ENCODE measurements at places on chromosomes 11 and 22. TPM values are rescaled to one million over a fixed set of nuclear protein-coding genes. Genes with fewer than 3 reads are reported as not detected.

GRCh38 chr11:2995893-2996554 is 3.9 kb upstream of the NAP1L4 start:
- DNase-seq, result peak; percentile 38

DNA sequence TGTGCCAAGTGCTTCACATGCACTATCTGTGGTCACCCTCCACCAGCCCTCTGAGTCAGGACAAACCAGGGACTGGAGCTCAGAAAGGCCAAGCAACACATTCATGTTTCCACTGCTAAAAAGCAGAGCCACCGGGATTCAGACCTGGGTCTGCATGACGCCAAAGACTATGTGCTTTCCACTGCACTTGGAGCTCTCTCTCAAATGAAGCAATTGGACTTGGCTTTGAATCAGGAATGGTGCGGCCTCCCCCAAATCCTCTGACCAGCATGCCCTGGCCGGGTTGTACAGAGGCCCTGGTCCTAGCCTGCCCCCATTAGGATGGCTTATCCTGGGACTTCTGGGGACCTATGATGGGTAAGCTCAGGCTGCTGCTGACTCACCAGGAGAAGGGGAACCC is 80.7 kb downstream of the PKNOX2 start:
- DNase-seq, result no peak

GRCh38 chr22:19115628-19116027 is 6.6 kb downstream of the DGCR2 start:
- DNase-seq, result no peak

GRCh38 chr11:22076271-22076930 is 116.5 kb upstream of the ANO5 start:
- no peak for DNase-seq

DNA sequence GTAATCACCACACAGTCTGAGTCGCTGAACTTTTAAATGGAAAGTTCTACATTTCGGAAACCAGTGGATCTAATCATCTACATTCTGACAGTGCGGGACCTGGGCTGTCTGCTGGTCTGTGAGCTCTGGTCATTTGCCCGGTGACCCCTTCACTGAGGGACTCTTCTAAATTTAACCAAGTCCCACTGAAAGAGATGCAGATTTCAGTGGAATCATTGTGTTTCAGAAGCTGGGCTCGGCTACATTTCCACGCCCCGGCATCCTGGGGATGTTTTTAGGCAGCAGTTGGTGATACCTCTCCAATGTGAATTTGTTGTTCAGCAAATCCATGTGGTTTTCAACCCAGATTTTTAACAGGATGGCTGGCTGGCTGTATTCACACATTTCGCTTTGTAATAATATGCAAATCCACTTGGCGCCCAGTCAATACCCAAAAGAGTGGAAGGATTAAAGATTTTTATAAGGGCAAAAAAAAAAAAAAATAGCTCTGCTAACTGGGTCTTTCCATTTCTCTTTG is 145.5 kb upstream of the RASSF10 start:
- DNase-seq, result no peak

ZFTA gene
- total RNA-seq, result 10.9 TPM

CCDC116 gene
- total RNA-seq, result 0.22 TPM

DNA sequence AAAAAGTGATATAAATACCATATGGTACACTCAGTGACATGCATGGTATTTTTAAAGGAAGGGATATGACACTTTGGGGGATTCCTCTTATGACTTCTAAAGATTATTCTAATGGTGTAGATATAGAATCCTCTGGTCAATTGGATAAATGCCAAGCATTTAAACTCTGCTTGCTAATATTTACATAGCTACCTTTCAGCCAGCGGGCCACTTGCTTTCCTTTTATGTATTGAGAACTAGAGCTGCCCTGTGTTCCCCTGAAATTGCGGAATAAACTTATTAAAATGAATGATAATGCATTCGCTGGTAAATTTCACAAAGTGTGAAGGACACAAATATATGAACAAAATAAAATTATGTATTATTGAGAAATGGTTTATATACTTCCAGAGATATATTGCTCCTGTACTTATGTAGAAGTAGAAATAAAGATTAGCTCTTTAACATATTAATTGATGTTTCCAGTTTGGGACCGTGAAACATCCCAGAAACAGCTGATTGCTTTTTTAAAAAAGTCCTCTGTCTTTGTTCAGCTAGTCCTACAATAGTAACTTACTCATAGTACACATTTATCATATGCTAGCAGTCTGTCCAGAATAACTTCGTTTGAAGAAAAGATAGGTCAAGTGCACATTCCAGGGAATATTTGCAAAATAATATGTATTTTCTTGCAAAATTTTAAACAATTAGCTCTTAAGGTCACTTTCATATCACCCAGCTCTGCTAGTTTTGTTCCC is 40.1 kb upstream of the CARD18 start:
- no peak for DNase-seq

DNA sequence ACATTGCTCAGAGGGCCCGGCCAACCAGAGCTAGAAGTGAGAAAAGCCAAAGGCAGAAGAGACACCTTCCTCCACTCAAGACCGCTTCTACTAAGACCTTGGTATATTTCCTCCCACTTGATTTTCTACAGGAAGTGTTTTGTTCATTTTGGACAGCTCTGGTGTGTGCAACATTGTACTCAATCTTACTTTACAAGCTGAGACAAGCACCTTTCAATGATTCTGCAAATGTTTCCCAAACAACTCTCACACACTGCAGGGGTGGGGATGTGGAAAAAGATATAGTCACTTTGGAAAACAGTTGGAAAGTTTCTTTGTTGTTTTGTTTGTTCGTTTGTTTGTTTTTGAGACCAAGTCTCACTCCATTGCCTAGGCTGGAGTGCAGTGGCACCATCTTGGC is 15.7 kb downstream of the MYO18B start:
- no peak for DNase-seq

- DNase-seq, result no peak
Observed at GRCh38 chr22:30393322-30393680, 3.5 kb upstream of the SEC14L2 start.

DNA sequence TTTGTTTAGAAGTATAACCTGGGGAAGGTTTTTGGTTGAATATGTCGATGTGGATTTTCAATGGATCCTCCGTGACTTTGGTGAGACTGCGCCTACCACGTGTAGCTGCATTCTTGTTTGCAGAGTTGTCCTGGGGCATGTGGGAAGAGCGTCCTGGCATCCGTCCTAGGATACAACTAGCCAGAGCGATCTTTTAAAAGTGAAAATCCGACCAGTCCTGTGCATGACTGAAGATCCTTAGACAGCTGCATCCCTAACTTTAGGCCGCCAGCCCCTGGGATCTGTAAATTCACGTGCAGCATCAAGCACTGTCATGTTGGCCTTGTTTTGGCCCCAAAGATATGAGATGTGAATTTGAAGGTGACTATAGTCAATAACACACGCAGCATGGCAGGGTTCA is 22.4 kb upstream of the THY1 start:
- DNase-seq, result no peak

DNA sequence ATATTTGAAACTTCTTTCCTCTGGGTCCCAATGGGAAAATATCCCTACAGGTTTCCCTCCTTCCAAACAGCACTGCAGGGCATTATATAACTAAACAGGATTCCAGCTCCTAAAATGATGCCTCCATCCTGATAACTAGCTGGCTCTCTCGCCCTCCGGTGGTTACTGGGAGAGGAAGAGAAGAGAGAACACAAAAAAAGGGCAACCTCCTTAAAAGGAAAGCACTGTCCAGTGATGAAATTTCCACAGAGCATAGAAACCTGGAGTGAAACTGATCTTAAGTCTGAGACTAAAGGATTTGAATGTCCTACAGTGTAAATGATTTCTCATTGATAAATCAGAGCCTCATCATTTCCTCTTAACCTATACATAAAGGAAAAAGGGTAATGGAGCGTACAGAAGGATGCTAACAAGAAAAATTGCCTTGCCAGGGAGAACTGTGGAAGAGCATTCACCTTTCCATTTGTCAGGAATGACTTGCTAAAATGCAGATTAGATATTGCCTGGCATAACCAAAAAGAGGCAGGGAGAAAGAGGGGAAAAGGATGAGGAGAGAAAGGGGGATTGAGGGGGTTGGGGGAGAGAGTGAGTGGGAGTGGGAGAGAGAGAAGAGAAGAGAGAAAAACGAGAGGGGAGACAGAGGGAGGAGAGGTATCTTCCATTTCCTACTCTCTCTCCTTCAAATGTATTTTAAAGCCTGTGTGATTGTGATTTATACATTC is 121.3 kb downstream of the APOL5 start:
- peak; percentile 25 for DNase-seq

DNA sequence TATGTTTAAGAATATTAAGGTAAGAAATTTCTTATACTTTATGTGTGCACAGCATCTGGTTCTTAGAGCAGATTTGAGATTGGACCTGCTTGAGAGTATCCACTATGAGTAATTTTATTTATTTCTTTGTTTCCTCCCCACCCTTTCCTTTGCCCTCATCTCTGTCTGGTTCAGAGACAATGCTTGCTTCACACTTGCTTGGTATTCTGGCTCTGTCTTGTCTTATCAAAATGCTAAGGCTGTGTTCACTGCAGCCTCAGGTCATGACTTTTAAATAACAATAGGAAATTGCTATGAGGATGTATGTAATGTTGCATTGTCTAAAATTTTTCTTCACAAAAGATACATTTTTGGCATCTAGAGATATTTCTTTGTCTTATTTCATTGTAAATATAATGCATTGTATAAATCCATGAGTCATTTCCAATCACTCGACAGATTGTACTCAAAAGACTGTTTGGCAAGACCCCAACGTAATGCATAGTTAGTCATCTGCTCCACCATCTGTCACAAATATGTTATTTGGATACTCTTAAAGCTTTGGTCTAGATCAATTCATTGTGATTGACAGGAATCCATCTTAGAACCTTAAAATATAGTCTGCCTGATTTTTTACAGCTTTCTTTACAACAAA is 395.7 kb downstream of the AASDHPPT start:
- DNase-seq, result no peak

NUCB2 gene
- 31.3 TPM for total RNA-seq

GRCh38 chr22:36467946-36468345 is 13.5 kb downstream of the TXN2 start:
- DNase-seq, result peak; percentile 73

DNA sequence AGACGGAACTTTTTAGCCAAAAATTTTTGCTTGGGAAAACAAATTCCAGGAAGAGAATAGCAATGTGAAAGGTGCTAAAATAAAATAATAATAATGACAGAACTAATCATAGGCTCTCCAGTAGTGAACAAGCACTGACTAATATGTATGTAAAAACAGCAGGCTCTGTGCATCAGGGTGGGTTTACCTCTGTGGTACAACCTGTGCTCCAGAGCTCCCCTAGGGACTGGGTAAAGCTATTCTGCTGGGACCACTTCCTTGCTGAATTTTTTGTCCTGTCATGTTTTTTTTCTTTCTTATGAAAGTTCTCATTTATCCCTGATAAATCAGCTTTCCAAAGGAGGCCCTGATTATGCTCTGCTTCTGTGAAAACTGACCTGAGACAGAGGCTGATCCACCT is 18.8 kb downstream of the LUZP2 start:
- no peak for DNase-seq

DNA sequence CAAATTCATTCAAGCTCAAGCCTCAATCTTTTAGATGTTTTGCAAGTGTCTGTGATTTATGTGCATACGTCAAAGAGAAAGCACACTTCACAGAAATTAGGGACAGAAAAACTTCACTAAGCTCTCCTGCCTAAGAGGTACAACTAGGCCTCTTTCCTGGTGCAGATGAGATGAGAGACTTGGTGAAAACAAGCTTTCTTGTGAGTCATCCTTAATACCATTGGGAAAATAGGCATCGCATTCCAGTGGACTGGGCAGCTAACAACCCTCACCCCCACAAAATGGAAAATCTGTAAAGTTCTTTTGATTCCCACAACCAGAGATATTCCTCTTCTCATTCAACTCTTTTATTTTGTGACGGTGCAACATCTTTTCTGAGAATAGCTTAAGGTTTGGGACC is 1110.4 kb upstream of the CCDC90B start:
- no peak for DNase-seq

GRCh38 chr11:133712051-133712560 is 133.2 kb downstream of the SPATA19 start:
- DNase-seq, result no peak

DNA sequence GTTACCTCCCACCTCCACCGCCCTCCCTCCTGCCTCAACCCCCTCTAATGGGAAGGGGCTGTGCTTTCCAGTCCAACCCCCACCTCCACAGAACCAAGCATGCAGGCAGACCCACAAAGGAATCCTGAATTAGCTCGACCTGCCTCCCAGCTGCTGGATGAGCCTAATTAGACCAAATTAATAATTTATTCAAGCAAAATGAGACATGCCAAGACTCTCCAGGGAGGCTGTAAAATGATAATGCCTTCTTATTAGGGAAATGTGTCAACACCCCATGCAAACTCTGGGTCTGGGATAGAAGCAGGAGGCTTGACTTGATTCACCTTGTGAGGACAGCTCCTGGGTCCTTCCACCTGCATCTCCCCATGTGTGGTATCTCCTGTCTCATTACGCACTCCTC is 59.4 kb upstream of the HMGXB4 start:
- no peak for DNase-seq

Measured in psoas muscle (tissue), 8 donors.